ENCODE measurements at places on chromosomes 4 and X.

- DNase-seq = peak; percentile 35
Observed at GRCh38 chrX:97860226-97860625, 976.5 kb downstream of the RPA4 start.

DNA sequence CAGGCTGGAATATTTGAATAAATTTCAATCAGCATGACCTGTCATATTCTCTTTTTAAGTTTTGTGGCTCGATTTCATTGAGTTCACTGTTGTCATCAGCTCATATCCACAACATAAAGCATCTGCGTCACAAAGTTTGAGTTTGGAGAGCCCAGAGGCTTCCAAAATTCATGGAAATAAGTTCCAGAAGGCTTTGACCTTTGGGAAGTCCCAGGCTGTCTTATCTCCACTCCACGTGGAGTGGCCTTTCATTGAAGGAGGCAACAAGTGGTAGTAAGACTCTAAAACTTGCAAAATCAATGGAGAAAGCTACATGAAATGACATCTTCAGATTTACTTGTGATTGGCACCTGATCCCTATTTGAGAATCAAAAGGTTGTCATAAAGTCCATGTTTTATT lies 54.1 kb upstream of the UNC5C start:
- no peak for DNase-seq

DNA sequence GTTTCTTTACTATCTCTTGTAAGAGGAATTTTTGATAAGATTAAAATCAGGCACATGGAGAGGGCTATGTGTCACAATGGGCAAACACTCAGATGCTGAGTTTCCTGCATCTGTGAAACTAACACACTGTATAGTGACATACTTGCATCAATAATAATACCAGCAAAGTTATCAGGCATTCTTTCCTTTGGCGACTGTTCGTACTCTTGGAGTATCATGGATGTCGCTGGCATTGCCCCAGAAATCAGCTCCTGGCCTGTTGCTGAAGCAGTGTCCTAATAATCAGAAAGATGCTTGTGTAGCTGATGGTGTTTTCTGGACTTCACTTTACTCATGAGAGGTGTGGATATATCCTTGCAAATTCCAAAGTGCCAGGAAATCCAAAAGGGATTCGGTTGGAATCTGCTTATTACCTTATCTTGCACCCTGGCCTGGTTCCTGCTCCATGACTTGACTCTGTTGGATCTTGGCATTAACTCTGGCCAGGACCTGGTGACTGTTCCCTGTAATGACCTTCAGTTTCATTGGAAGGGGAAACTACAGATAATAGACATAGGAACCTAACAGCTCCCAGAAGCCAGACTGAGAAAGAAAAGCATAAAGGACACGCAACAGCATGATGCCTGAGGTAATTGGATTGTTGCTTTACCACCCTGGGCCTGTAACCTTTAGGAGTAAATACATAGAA lies 762.5 kb upstream of the GRIA3 start:
- DNase-seq = no peak

- no peak for DNase-seq
Observed at GRCh38 chr4:105306820-105307219, 160.1 kb downstream of the TET2 start.

- no peak for DNase-seq
Observed at GRCh38 chr4:183321516-183321915, 710 bp downstream of the CLDN24 start.

DNA sequence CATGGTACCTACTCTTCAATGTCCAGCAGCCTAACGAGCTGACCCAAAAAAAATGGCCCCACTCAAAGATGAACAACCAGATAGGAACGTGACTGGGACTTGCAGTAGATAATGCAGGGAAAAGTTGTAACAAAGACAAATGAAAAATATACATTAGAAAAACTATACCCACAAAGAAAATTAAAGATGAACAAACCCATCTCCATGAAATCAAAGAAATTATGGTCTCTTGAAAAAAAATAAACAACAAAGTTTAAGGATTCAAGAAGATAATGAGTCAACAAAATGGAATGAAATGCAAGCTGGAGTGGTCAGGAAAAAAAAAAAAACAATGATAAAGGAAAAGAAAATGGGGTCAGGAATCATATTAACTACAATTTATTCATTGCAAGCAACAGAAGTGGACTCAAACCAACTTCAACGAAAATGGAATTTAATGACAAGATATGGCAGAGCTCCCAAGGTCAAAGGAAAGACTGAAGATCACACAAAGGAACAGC lies 309.8 kb upstream of the GALNT7 start:
- no peak for DNase-seq

GRCh38 chr4:80156410-80156809 lies 40.9 kb upstream of the PRDM8 start:
- no peak for DNase-seq

DNA sequence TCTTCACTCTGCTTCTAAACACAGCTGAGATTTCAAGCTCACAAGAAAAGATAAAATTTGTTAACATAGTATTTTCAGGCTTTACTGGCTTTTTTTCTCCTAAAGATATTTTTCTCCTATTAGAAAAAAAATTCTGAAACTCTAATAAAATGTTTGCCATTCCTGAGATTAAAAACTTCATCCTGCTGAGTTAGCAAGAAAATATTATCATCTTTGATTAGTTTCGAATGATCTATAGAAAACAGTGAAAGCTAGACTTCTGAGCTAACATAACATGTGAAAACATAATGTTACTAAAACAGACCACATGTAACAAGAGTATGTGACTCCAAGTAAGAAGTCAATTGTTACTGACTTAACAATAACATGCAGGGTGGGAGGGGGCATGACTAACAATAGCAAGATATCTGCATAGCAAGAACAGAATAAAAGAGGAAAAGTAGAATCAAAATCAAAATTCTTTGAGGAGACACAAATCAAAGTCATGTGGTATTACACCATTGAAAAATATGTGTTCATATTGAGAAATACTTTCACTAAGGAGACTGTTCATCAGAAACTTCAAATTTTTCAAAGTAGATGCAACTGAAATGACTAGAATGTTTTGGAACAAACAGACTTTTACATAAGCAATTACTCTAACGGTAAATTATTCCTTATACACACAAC lies 14.5 kb downstream of the TBCK start:
- DNase-seq = no peak

- no peak for DNase-seq
Observed at GRCh38 chr4:78940752-78941151, 1.5 kb upstream of the PAQR3 start.

- DNase-seq = no peak
Observed at GRCh38 chr4:165060938-165061337, 7.3 kb downstream of the TRIM75 start.

GRCh38 chr4:76811604-76812412 lies 86.1 kb downstream of the SOWAHB start:
- no peak for DNase-seq

- no peak for DNase-seq
Observed at GRCh38 chrX:119755981-119756533, 2.3 kb upstream of the SOWAHD start.

DNA sequence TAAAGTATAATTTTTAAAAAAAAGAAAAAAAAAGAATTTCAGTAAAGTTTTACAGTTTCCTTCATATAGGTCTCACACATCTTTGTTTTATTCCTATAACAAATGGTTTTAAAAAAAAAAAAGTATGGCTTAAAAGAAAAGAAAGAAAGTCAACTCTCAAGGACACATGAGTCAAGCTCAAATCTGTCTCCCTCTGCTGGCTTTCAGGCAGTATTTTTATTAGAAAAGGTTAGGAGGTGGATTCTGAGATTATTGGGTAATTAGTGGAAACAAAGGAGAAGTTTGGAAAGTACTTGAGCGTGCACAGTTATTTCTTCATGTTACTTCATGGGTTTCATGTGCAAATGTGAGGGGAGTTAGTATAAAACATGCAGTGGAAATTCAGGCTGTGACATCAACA lies 36.6 kb upstream of the BTC start:
- no peak for DNase-seq

GRCh38 chrX:11214346-11215190 lies 78.6 kb upstream of the AMELX start:
- no peak for DNase-seq

GRCh38 chr4:963276-964225 lies 9.8 kb downstream of the DGKQ start:
- no peak for DNase-seq

- DNase-seq = no peak
Observed at GRCh38 chrX:143633461-143634308, 2.2 kb downstream of the SLITRK4 start.

DNA sequence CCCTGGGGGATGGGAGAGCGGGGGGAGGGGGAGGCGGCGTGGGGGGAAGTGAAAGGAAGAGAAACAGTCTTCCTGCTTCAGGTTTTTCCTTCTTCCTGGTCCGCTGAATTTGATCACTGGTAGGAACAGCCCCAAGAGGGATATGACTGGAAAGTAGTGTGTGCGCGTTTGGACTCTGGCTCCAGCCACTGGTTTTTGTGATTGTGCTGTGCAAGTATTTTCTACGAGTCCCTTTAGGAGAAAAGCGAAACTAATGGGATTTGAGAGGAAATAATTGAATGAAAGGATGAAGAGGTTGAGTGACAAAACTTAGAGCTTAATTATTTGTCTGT lies 836 bp downstream of the PRRG1 start:
- no peak for DNase-seq

DNA sequence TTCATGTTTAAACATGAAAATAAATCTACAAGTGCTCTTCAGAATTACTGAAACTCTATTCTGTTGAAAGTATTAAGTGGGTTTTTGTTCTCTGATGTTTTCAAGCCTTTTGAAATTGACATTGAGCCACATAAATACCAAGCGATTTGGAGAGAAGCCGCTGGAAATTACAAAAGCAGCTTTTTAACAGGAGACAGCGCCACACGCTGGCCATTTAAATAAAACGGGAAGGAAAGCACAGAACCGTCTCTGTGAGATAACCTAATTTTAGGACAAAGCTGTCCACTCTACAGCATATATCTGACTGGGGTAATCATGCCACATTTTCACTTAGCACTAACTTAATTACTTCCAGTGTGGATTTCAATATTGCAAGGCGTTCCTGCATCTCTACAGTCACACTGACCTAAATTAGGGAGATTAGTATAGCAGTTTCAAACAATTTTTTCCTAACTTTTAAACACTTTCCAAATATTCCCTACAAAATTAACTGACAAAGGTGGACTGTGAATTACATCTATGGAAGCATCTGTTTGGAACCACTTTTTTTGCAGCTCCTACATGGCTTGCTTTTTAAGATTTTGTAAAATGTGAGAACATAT lies 6.8 kb upstream of the ANOS1 start:
- no peak for DNase-seq

DNA sequence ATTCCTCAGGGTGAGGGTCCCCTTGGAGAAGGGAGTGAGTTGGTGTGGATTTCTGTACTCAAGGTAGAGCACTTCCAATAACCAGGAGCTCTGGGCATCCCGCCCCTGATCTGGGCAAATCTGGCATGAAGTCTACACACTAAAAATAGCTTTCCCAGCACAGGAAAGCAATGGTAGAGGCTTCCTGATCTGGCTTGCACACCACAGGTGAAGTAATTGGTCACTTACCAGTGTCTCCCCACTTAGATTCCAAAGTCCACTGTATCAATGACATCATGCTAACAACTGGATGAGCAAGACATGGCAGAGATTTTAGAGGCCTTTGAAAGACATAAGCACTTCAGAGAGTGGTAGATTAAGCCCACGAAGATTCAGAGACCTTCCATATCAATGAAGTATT lies 17.8 kb upstream of the IDS start:
- no peak for DNase-seq

- DNase-seq = no peak
Observed at GRCh38 chrX:118152721-118153120, 36.1 kb upstream of the KLHL13 start.

GRCh38 chr4:12445711-12446235 lies 1017.1 kb upstream of the HS3ST1 start:
- no peak for DNase-seq

DNA sequence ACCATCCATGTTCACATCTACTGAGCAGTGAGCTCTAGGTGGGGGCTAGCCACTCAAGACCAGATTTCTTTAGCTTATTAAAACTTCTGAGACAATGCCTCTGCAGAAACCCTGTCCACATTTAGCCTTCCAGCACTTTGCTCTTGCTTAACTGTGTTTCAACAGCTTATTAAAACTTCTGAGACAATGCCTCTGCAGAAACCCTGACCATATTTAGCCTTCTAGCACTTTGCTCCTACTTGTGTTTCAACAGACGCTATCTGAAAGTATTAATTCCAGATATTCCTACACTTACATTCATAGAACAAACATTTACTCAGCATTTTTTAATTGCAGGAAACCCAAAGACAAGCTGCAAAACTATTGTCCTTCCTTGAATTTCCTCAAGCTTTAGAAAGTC lies 91.9 kb downstream of the SEL1L3 start:
- no peak for DNase-seq

DNA sequence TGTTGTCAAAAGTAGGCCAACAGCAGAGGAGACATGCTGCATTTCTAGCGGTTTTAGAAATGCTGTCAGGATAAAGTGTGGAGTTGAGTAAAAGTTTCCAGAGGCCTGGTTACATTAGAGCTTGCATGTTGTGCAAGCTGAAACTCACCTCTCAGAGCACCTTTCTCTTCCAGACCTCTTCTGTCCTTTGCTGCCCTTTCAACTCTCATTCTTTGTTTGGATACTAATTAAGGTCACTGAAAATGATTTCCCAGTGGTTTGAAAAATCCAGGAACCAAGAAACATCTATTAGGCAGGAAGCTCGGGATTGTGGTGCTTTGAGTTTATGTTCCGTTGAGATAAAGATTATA lies 426.6 kb downstream of the MAPK10 start:
- no peak for DNase-seq

DNA sequence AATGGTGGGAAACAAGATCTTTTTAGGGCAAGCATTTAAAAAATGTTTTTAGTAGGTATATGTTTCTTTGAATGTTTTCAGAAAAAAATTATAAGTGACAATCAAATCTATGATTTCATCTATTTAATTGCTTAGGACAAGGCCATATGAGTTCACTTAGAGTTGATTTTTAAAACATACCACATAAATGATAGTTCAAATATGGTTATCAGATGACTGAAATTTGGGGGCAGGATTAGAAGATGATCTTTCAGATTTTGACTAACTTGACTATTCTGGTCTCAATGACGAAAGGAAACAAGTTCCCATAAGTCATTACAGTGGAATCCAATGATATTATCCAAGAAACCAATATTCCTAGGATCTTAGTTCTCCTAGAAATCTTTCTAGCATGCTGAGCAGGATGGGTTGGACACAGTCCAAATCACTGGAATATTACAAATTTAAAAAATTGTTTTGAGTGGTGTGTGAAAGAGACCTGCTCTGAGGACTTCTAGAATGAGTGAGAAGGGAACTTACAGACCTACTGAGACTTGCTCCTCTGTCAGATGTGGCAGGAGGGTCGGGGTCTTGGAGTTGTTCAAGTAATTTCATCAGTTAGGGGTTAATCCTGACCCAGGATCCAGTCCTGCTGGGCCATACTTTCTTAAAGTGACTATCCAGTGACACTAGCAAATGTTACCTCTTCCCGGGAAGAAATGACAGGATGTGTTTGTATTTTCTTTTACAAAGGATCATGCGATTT lies 20.0 kb downstream of the RHOH start:
- no peak for DNase-seq

- DNase-seq = no peak
Observed at GRCh38 chr4:36288731-36289426, 7.5 kb downstream of the DTHD1 start.

All from kidney epithelial cell (primary cell).